Activated T-cell treated with anti-CD3 and anti-CD28 coated beads for 1 hour (primary cell): ENCODE measurements at places on chromosomes 11 and 22.

GRCh38 chr11:75867778-75868374, 52.9 kb downstream of the UVRAG start:
- peak; percentile 38 for DNase-seq

DNA sequence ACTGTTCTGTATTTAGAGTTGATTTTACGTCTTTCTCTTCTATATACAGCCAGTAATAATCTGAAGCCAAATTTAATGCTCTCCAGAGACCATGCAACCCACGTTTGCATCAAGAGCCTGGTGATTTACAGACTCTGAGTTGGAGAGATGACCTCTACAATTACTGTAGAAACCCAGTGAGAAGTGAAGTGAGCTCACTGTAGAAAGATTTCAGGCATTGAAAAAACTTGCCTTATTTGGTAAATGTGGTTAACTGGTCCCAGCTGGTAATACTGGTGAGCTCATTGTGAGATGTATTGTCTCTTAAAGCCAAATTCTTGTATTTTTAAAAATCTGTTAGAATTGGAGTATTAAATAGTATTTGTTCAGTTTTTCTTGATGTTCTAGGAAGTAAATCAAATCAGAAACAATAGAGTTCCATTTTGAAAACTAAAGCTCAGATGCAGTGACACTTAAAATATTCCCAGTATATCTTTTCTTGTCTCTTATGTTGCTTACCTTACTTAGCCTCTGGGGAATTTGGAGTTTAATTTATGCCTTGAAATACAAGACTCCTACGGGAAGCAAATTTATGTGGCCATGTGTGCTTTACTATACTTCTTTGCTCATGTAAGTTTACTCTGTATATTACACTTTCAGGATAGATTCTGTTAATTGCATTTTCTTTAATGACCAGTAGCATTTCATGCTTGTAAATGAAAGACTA, 189.9 kb downstream of the ARHGAP42 start:
- DNase-seq, result no peak

- no peak for DNase-seq
These were observed 2.1 kb downstream of the GRIK4 start for GRCh38 chr11:120513436-120514315.

DNA sequence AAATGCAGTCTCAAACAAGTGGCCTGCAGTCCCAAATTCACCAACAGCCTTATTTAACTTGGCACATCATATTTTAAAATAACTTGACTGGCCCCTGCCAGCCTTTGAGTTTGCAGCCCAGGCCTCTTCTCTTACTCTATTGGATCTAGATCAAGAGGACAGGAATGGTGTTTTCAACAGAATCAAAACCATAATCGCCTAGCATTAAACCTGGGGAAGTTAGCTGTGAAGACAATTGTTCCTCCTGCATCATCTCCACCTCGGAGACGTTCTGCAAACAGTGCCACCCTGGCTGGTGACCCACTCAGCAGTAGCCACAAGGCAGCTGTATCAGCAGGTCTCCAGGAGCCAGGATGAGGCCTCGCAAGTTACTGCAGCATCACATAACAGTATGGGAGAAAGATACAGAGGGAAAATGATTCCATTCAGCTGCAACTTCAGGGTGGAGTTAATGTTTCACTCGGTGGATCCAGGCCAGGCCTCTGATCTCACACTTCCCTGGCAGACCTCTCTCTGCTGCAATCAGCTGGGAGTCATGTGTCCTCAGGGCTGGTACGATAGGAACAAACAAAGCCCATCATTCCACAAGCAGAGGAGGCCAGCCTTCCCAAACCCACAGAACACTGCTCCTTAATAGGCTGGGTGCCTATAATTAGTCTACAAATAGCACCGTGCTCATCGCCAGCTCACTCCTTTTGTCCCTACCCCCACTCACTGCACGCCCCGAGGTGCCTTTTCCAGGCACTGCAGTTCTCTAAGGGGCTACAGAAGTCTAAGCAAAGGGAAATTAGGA, 18.6 kb upstream of the SCN2B start:
- DNase-seq, result no peak

GRCh38 chr11:1994121-1994520, 3.5 kb downstream of the H19 start:
- DNase-seq, result no peak

GRCh38 chr11:110891411-110891810, 179.2 kb upstream of the ARHGAP20 start:
- DNase-seq, result no peak

DNA sequence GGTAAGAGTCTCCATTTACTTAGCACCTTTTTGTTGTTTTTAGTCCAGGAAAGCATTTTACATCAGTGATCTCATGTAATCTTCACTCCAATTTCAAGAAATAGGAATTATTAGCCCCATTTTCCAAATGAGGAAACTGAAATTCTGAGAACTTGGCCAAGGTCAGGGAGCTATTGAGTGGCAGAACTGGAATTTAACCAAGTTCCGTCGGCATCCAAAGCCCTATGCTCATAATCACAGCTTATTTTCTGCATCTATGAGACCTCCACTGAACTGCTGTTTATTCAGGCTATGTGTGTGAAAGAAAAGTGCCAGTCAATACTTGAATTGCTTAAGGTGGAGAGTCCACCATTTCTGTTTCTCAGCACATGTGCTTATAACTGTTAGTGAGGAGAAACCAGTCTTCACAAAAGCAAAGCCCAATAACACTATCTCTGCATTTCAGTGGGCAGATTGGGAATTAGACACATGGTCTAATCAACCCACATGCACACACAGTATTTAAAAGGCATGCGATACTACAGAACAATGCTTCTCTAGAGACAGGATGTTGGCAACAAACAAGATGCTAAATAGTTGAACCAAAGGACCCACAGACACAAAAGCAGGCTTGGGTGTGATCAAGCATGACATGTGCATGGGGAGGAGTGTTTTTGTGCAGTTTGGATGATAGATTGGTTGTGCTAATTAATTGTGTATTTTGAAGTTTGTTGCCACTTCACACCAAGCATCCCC, 780.6 kb downstream of the OPCML start:
- DNase-seq, result no peak

- DNase-seq, result no peak
These were observed 109.5 kb downstream of the CCDC81 start for GRCh38 chr11:86483940-86484794.

DNA sequence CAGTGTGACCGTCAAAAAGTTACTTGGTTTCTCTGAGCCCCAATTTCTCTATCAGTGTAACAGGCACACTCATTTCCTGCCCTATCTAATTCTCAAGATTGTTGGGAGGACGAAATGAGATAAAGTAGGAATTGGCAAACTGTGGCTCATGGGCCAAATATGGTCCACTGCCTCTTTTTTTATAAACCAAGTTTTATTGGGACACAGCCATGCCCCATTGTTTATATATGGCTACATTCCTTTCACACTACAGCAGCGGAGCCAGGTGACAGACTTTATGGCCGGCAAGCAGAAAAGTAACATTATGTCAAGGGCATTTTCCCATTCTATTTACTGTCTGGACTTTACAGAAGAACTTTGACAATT, 116.7 kb upstream of the TIMP3 start:
- DNase-seq, result no peak

- no peak for DNase-seq
These were observed 105.3 kb downstream of the ARFGAP2 start for GRCh38 chr11:47071341-47071740.

DNA sequence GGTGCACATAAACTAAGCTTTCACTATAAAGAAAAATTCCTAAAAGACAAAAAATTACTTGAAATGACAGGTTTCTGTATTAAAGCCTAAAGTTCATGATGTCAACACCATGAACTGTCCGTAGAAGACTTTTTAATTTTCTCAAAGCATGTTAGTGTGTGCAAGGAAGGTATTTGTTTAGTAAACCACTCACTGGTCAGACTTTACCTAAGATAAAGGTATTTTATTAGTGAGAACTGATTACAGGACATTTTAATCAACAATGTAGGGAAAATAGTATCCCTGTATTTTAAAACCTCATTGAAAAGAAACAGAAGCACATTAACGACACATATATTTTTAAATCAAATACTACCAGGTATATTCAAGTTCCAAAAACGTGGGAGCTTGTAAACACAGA, 2.9 kb downstream of the PICALM start:
- DNase-seq, result no peak

- DNase-seq, result no peak
These were observed 110.0 kb upstream of the GAL start for GRCh38 chr11:68574308-68574707.

DNA sequence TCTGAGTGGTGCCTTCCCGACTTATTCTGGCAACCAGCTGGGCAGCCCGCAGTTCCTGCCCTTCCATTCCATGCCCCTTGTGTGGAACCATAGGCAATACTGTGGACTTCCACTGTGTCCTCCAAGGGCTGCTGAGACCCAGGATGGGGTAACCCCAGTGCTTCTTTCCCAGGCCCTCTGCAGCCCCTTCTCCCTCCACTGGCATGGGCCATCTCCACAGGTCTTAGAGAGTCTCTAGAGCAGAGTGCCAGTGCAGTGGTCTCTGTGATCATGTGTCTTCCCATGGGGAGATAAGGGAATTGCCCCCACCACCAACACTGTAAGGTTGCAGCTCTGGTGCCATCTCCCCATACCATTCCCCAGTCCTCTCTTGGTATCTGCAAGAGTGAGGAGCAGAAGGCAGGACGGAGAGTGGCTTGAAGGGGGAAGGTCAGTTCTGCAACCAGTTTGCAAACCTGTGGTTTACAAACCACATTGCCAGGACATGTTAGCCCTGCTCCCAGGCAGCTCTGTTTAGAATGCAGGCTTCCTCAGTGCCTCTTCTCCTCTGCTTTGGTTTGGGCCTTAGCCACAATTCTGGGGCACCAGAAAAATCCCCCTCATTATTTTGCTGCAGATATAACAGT, 20.9 kb upstream of the DRD2 start:
- no peak for DNase-seq

- no peak for DNase-seq
These were observed 672.1 kb downstream of the TBC1D22A start for GRCh38 chr22:47434336-47435203.

GRCh38 chr22:35024364-35024692, 41.6 kb upstream of the ISX start:
- no peak for DNase-seq
